ENCODE measurements at places on chromosomes 7 and 10.

DNA sequence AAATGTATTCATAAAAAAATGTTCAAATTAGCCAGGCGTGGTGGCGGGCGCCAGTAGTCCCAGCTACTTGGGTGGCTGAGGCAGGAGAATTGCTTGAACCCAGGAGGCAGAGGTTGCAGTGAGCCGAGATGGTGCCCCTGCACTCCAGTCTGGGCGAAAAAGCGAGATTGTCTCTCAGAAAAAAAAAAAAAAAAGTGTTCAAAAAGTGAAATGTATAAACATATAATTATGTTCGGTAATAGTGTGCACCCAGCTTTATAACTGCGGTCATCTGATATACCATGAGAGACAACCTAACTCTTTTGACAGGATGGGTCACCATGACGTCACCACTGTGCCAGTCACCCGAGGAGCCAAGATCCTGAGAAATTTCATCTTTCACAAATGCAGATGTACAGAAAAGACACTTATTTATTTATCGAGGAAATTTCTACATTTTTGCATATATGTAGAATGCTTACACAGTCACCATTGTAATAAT is 594 bp upstream of the RP9 start:
- no peak for DNase-seq

GRCh38 chr10:98445200-98445812 is 1.4 kb downstream of the HPS1 start:
- DNase-seq, result no peak

GRCh38 chr7:582931-583330 is 63.3 kb upstream of the PDGFA start:
- no peak for DNase-seq

GRCh38 chr10:127028556-127028955 is 123.3 kb downstream of the DOCK1 start:
- no peak for DNase-seq

GRCh38 chr10:34911661-34912205 is 96.6 kb upstream of the PARD3 start:
- no peak for DNase-seq

DNA sequence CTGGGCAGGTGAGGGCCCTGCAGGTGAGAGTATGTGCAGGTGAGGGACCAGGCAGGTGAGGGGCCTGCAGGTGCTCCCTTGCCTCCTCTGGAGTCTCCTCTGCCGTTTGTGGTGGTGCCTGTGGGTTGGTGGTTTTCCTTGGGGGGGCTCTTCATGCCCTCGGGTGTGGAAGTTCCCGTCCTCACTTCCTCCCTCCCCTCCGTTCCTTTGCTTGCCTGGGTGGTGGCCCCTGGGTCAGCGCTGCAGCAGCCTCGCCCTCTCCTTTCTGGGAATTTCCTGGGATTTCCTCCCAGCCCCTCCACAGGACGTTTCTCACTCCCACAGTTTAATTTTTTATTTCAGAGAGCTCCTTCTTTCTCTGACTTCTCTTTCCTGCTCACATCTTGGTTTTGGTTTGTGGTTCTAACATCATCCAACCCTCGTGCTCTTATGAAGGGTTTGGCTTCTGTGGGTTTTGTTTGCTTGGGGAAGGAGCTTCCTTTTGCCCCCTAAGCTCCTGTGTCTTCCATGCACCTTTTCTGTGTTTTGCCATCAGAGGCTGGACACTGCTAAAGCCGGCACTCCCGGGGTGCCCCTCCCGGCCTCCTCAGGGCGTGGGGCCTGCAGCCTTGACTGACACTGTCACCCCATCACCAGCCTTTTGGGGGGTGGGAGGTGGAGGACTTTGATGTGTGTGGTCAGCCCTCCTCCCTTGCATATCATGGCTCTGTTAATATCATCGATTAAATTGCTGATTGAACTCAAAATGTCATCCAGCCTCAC is 29.2 kb upstream of the ADGRA1 start:
- DNase-seq, result no peak

DNA sequence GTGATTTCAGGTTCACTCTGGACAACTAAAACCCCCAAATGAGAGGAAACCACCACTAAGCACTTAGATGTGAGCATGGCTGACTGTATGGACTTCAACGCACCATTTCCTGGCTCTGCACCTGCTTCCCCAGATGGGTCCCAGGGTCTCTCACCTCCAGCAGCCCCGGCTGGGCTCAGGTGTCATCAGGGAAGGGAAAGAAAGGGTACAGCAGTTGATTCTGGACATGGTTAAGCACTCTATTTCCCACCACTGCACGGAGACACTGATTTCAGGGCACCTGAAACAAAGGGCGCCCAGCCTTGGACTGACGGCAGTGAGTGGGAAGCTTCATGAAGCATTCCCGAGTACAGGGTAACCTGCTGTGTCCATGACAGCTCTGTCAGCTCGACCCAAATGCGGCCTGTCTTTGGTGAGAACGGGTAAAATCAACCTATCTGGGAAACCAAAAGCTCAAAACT is 19.0 kb downstream of the FAM53B start:
- no peak for DNase-seq

DNA sequence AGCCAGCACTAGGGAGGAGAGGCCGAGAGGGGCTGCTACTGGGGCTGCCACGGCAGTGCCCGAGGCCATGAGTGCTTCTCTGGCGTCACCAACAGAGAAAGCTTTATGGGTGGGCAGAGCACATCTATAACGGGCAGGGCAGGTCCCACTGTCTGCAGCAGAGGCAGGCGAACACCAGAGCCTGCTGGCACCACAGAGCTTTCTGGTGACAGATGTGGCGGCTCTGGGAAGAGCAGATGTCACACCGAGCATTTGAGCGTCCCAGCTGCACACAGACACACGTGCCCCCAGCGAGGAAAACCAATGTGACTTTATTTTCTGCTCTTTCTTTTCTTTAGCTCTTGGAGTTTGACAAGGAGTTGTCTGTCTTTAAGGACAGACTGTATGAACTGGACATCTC is 20.5 kb downstream of the NKX6-2 start:
- DNase-seq, result no peak
